Karpas-422 (cell line): ENCODE measurements at places on chromosomes 4 and X. TPM values are rescaled to one million over a fixed set of nuclear protein-coding genes. Genes with fewer than 3 reads are reported as not detected.

DNA sequence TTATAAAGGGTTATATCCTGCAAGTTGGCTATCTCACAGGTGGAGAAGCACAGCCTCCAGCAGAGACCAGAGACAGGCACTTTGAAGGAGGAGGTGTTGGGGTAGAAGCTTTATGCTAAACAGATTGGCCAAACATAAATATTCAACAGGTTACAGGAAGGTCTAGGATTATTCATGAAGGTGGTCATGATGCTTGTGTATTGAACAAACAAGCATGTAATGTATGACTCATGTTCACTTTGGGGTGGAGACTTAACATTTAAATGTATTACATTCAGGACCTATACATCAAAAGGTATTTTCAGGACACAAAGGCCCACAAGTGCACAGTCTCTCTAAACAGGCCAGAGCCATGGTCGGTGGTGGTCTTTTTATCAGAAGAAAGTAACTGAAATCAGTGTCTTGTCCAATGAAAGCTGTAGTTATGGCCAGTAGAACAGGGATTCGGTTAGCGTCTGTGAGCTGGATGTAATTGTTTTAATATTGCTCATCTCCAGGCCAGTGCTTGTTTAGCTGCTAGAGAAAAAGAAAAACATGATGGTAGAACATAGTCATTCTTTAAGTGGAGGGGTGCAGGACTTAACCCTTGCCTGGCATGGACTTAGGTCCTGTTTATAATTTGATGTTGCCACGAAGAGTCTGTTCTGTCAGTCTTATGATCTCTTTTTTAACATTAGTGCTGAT lies 555.2 kb upstream of the PCDH10 start:
- DNase-seq = no peak

- DNase-seq = no peak
Observed at GRCh38 chrX:22165732-22166457, 106.8 kb upstream of the CBLL2 start.

DNA sequence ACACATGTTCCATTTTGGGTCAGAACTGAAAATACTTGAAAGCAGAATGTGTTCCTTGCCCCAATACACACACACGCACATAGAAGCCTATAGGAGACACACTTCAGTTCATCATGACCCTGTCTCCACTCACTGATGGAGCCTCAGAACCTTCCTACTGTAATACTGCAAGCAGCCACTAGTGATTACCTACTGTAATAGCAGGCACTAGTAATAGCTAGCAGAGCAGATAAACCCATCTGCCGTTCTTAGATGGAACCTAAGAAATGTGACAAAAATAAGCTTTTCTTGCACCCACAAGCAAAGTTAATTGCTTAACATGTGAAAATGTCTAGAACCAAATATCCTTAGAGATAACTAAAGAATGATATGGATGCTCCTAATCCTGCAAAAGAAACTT lies 13.6 kb downstream of the AMTN start:
- peak; percentile 58 for DNase-seq

DNA sequence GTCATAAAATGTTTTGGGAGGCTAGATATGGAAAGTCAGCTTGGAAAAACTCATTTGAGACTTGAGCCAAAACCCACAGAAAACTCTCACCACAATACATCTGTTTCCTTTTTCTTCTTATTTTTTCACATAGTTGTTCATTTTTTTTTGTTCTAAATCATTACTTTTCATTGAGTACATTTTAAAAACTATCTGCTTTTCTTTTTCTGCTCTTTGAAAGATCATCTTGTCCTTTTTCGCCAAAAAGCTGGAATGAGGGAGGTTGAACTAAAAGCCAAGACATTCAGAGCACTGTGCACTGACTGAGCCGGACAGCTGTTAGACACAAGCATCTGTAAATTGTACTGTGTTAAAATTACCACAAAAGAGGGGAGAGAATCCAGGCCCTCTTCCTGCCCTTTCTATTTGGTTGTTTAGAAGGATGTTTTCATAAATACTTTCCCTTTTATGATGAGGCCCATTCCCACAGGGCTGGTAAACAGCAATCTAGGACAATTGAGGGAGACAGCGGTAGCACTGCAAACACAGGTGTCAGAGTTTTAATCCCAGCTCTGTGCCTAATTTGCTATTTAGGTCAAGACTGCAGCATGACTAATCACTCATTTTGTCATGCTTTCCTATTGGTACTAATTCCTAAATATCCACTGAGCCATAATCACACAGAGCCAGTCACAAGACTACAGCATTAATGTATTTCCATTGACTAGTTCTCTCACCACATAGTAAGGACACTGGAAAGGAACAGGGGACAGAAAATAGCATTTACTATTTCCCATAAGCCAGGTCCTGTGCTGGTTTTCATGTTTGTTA lies 7.3 kb upstream of the RNF150 start:
- DNase-seq = no peak

DNA sequence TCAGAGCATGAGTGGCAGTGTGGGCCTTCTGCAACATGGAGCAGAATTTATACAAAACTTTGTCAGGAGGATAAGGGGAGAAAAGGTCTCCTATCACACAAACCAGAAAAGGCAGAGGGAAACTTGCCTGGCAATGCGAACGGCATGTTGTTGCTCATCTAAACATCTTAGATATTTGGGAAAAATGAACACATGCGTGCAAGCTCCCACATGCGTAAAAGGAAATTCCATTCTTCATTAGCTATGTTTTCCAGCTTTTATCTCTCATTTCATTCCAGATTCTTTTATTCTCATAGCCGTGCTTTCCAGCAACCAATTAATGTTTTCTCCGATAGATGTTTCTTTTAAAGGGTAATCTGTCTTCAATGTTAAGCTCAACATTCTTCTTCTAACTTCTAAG lies 31.3 kb upstream of the GBA3 start:
- DNase-seq = no peak

GRCh38 chr4:22986262-22986661 lies 293.5 kb downstream of the GBA3 start:
- DNase-seq = no peak

- no peak for DNase-seq
Observed at GRCh38 chr4:33187035-33187434, 2466.9 kb downstream of the PCDH7 start.

DNA sequence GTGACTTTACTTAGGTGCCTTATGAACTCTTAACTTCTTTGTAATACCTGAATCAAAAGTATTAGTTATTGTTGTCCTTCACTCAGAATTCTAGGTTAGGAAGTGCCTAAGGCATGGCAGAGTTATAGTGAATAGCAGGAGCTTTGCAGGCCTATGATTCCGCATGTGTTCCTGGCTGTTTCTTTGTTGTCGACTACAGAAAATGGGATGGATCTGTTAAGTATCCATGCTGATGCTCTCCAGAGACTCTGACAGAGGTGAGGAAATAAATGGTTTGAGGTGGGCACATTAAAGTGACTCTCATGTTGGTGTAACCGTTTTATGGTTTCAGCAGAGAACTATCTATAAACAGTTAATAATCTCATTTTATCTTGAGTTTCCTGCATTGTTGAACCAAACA lies 1601.3 kb downstream of the PCDH7 start:
- no peak for DNase-seq

The PABPC5 gene
- not detected in 2 replicates for total RNA-seq

The CCDC149 gene
- total RNA-seq = 0.11 and 0.87 TPM in 2 replicates

The SH3RF1 gene
- 0.22 TPM in 1 of 2 replicates, not detected in the other for total RNA-seq

The LRIT3 gene
- total RNA-seq = 0.19 TPM in 1 of 2 replicates, not detected in the other

The AMBN gene
- total RNA-seq = not detected in 2 replicates
